Putamen (tissue), 1 donor: ENCODE measurements at places on chromosomes 11 and 22.
A peak's percentile ranks its signal among the peaks of the same experiment; 100 is the strongest.

DNA sequence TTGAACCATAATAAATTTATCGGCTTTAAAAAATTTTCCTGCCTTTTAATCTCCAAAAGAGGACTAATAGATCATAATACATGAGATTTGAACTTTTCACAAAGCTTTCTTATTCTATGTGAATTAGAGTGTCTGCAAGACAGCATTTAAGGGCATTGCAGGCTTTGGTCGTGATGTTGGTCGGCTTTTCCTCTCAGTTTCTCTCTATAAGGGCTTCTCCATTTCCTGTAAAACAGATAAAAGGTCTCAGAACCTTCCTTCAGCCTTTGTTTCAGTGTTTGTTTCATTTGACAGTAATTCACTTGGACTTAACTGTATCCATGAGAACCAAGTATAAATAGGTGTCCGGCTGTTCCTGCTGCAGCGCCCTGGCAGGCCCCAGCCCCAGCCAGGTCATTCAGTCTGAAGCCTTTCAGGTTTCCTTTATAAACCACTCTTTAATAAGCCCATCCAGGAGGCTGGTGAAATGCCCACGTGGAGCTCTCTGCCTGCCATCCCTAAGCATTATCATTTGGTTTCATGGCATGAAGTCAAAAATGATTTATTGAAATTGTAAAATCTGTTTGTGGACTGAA, 37.2 kb upstream of the ADSL start:
- DNase-seq = no peak

DNA sequence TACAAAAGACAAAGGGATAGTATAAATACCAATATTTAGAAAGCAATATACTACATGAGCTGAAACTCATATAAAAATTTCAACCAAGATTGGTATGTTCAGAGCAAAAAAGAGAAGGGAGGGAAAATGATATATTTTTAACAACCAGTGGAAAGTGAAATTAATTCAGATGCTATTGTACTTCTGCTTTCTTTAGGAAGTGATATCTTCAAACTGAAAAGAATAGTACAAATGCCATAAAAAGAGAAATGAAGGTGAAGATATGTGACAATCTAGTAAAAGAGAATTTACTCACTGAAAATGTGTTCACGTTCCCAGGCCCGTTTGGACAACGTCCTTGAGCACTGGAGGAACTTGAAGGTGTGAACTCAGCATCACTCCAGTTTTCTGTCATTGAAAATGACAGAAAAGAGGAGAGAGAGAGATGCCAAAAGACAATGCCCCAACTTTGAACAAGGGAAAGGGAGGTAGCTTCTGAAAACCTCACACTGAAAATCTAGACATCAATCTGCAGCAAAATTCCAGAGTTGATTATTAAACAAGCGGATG, 47.5 kb downstream of the SC5D start:
- no peak for DNase-seq

- DNase-seq = no peak
These were observed 37.8 kb downstream of the ISX start for GRCh38 chr22:35103761-35104160.

GRCh38 chr11:2320568-2321310, 18.9 kb downstream of the TSPAN32 start:
- DNase-seq = no peak

DNA sequence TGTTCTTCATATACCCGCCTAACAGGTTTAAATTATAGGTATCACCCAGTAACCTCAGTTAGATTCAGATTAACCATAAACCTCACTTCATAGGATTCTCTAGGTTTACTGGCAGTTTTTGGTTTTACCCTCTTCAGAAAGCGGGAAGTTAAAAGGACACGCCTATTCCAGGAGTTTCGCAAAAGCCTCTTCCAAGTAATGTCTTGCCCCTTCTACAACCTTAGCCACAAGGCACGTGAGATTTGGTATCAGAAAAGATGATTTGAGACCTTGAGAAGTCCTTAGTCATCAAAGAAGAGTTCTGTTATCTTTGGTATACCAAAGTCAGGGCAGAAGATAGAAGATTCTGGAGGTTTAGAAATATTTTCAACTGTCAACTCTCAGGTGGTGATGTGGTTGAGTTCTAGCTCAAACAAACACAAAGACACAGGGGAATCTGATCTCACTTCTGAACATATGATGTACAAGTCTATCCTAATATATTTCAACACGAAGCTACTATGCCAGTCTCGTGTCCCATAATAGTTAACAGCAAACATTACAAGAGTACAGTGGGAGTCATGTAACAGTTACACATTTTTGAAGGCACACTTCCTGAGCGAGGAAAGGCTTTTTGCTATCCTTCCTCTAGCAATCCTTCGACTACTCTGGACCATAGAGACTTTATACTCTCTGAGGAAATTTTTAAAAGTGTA, 103.5 kb downstream of the USP35 start:
- no peak for DNase-seq

GRCh38 chr11:113781682-113782081, 2.1 kb downstream of the CLDN25 start:
- DNase-seq = no peak

- DNase-seq = no peak
These were observed 669.9 kb downstream of the BRD1 start for GRCh38 chr22:49157529-49158339.

DNA sequence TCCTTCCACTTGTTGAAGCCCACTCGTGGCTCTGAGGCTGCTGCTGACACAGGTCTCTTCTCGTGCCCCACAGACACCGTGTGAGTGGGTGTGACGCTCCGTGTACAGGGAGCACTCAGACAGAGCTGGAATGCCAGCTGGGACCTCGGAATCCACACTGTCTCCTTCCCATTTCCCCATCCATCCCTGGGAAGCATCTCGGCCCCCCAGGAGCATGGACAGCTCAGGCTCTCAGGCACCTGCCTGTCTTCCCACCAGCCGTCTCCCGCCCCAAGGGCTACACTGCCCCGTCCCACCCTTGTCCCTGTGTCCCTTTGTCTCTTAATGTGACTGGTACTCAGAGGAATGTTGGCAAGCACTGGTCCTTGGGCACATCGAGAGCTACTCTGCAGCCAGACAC, 63.8 kb downstream of the ARHGAP8 start:
- no peak for DNase-seq

GRCh38 chr22:40857309-40857855, 434 bp downstream of the XPNPEP3 start:
- DNase-seq = no peak

DNA sequence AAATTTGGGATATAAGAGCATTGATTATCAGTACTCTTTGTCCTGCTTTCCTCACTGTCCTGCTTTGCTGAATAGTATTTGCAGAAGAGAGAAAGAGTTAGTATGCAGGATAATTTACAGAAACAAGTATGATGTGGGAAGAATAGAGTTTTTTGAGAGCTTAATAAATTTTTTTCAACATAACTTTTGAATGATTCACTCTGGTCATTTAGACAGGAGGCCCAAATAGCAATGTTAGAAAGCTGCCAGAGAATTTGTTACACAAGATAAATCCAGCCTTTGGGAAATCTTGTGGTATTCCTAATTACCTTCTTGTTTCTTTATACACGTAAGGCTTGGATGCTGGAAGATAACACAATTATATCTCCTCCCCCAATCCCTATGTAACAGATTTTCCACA, 484.6 kb downstream of the CNTN5 start:
- DNase-seq = no peak

GRCh38 chr11:115291325-115291724, 212.9 kb downstream of the CADM1 start:
- DNase-seq = no peak

DNA sequence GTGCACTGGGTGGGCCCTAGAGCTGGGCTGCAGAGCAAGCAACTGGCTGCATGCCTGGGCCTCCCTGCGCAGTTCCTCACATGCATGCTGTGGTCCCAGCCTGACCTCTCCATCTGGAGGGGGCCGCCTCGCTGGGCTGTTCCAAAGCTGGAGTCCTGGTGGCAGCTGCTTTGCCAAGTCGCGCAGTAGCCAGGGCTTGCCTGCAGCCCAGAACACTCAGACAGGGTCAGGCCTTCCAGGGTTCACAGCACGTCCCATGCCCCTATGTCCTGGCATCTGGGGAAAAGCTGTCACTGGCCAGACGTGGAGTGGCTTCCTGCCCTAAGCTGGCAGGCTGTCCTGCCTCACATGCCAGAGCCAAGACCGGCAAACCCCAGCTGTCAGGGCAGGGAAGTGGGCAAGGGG, 16.5 kb upstream of the CDC42EP2 start:
- peak; percentile 63 for DNase-seq

GRCh38 chr22:24380220-24380904, 47.0 kb upstream of the ADORA2A start:
- no peak for DNase-seq

DNA sequence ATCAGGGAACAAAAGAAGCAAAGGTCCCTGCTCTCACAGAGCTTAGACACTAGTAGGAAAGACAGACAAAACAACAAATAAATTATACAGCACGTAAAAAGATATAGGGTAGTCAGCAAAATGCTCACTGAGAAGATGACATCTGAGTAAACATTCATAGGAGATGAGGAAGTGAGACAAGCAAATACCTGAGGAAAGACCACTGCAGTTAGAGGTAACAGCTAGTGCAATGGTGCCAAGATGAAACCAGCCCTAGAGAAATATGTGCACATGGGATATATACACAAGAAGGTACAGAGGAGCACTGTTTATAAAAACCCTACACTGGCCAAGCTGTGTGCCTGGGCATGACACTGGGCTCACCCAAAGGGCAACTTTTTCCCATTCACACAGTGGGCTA, 9.8 kb downstream of the CYP2R1 start:
- DNase-seq = no peak

DNA sequence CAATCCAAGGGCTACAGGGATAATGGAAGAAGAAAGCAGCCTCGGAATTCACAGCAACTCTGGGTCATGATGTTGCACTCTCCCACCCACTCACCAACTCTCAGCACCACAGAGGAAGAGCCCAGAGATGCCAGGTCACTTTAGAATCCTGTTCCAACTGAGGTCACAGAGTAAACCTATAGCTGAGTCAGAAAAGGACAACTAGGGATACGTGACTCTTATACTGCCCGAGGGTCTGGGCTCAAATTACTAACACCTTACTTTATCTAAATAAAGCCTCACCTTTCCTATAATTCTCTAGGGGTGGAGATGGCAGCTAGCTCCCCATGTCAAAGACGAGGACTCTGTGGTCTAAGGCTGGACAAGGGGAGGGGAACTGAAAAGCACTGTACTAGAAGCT, 24.6 kb downstream of the IL18BP start:
- DNase-seq = no peak

DNA sequence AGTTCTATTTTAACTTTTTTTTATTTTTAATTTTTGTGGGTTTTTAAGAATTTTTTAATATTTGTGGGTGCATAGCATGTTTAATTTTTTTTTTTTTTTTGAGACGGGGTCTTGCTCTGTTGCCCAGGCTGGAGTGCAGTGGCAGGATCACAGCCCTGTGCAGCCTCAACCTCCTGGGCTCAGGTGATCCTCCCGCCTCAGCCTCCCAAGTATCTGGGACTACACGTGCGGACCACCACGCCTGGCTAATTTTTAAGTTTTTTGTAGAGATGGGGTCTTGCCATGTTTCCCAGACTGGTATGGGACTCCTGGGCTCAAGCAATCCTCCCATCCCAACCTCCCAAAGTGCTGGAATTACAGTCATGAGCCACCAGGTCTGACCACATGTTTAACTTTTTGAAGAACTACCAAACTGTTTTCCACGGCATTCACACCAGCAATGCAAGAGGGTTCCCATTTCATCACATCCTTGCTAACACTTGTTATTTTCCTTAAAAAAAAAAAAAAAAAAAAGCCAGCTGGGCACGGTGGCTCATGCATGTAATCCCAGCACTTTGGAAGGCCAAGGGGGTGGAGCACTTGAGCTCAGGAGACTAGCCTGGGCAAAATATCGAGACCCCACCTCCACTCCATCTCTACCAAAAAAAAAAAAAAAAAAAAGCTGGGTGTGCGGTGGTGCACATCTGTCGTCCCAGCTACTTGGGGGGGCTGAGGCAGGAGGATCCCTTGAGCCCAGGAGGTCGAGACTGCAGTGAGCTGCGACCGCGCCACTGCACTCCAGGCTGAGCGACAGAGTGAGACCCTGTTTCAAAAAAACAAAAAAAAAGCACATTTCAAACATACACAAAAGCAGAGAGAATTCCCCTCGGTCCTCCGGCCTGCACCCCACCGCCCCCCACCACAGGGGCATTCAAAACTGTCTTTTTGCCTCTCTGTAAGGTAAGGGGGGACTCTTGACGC, 16.7 kb upstream of the TXNRD2 start:
- no peak for DNase-seq

- peak; percentile 55 for DNase-seq
These were observed 359.3 kb downstream of the TENM4 start for GRCh38 chr11:79081471-79082031.

GRCh38 chr11:45092901-45093760, 53.3 kb upstream of the PRDM11 start:
- DNase-seq = no peak

- DNase-seq = peak; percentile 82
These were observed 99.4 kb upstream of the BLID start for GRCh38 chr11:122215244-122215992.

GRCh38 chr11:77074626-77075221, 8.0 kb downstream of the CAPN5 start:
- DNase-seq = no peak

DNA sequence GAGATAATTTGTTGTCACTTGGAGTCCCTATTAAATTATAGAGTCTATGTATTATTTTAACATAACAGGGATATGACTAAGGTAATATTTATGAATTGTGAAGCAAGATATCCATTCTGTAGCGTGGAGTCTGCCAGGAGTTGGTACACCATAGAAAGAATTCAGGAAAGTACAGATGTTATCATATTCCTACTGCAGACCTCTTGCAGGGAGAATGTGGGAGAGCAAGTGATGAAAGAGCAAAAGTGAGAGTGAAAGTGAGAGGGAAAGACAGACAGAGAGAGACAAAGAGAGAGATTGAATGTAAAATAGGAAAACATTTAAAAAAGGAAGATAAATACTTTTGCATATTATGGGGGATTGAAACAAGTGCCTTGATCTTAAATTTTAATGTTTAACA, 468.8 kb downstream of the CNTN5 start:
- DNase-seq = no peak

GRCh38 chr11:66891851-66892660, 35.2 kb downstream of the LRFN4 start:
- DNase-seq = no peak

GRCh38 chr22:17552737-17553136, 10.6 kb upstream of the SLC25A18 start:
- no peak for DNase-seq

DNA sequence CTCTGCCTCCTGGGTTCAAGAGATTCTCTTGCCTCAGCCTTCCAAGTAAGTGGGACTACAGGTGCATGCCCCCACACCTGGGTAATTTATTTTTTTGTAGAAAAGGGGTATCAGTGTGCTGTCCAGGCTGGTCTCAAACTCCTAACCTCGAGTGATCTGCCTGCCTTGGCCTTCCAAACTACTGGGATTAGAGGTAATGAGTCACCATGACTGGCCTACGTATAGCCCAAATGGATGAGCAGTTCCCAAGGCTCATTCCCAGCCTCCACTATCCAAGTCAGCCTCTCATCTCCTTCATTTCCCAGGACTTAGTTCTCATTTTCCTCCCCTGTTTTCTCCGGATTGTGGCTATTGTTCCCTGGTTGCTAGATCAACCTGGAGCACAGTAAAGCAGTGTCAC, 5.6 kb downstream of the CCT8L2 start:
- no peak for DNase-seq
